ENCODE measurements at places on chromosomes 1 and 21.

- DNase-seq, result no peak
Observed at GRCh38 chr21:38774152-38774551, 31.6 kb upstream of the ETS2 start.

GRCh38 chr21:16363518-16363917, 633.7 kb downstream of the USP25 start:
- DNase-seq, result no peak

DNA sequence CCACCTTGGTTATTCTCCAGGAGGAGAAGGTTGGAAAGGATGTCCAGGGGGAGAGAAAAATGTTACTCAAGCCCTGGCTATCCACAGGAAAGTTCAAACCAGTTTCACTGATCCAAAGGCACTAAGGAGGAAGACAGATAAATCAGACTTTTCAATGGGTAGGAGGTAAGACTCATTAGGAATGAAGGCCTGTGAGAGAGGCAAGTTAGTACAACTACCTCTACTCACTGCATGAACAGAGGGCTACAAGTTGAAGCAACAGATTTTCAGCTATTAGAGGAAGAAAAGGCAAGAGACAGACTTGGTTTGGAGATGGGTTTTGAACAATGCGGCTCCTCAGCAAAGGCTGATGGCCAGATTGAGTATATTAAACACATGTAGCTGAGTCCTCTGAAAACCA, 16.9 kb downstream of the CD160 start:
- no peak for DNase-seq

DNA sequence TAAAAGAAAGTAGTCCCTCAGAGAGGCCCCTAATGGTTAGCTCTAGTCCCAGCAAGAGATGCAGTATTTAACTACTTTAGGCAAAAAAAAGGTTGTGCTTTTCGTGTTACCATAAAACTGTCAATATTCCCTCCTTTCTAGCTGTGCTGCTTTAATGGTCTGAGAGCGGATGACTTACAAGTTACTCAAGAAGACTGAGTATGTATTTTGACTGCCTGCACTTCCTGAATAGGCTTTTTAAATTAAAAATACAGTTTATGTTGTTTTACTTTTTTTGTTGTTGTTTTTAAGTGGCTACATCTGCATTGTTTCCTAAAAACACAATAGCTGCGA, 152.2 kb downstream of the NFIA start:
- DNase-seq, result no peak

DNA sequence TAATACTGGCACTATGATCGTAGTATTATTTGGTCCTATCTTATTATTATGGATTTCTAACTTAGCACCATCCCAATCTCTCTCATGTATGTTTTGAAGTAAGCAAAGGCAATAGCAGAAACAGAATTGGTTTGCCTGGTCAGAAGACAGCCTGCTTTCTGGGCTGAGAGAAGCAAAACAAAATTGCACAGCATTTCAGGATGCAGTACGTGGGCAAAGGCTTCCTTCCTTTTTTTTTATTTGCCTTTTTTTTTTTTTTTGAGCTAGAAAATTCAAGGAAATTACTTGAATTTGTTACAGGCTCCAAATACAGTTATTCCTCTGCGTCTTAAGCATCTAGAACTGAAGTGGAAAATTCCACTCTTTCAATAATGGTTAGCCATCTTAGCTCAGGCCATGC, 8.8 kb downstream of the CDA start:
- no peak for DNase-seq

- no peak for DNase-seq
Observed at GRCh38 chr1:222392556-222392955, 155.3 kb downstream of the HHIPL2 start.

- no peak for DNase-seq
Observed at GRCh38 chr1:247447162-247447909, 10.6 kb downstream of the OR2B11 start.

- DNase-seq, result no peak
Observed at GRCh38 chr1:168691541-168691940, 37.5 kb downstream of the DPT start.

DNA sequence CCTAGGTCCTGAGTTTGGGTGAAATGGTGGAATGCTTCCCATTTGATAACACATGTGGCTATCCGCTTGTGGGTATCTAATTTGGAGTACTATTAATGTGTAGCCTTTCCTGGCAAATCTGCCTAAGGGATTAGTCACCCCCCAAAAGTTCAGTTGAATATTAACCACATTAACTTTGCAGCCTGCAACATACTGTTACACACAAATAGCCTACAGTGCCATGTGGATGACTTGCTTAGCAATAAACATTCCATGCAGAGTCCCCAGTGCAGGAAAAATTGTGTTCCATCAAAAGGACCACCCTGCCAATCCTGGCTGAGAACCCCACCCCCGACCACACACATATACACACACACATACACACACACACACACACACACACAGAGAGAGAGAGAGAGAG, 303.3 kb upstream of the ESRRG start:
- no peak for DNase-seq

GRCh38 chr1:184843732-184844495, 89.3 kb upstream of the EDEM3 start:
- DNase-seq, result peak; percentile 68

Data from CD4-positive, alpha-beta T cell treated with Interleukin-15 for 4 hours (primary cell).